ENCODE measurements at places on chromosomes 5 and 9.

GRCh38 chr9:78724896-78725295 lies 428.0 kb downstream of the PSAT1 start:
- DNase-seq = no peak

- no peak for DNase-seq
Observed at GRCh38 chr9:105850852-105851500, 156.6 kb downstream of the TMEM38B start.

DNA sequence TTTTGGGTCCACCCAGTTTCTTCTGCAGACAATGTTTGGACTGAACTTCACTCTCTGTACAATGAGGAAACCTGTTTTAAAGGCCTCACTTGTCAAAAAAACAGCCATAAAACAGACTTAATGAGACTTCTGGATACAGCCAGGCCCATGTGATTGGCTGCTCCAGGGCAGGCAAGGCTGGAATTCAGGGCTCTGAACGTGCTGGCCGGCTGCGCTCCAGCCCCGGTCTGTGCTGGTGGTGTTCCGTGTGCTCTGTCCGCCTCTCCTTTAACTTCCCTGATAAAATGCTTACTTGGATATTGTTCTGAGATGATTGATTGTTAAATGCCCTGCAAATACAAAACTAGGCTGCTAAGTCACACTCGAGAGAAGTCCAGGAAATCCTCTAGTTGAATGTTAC lies 131.2 kb upstream of the KLF4 start:
- DNase-seq = no peak

DNA sequence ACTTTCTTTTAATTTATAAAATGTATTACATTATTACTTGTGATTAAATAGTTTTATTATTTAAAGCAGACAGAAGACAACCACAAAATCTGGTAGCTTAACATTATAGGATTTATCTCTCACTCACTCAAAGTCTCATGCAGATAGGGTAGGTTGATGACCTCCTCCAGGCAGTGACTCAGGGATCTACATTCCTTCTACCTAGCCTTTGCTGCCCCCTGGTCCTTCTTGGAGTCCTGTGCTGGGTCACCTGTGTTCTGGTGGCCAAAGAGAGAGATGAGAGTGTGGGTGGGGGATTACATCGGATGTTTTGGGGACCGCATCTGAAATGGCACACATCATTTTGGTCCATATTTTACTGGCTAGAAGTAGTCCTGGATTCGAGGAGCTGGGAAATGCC lies 95.7 kb upstream of the CTSL start:
- DNase-seq = no peak

DNA sequence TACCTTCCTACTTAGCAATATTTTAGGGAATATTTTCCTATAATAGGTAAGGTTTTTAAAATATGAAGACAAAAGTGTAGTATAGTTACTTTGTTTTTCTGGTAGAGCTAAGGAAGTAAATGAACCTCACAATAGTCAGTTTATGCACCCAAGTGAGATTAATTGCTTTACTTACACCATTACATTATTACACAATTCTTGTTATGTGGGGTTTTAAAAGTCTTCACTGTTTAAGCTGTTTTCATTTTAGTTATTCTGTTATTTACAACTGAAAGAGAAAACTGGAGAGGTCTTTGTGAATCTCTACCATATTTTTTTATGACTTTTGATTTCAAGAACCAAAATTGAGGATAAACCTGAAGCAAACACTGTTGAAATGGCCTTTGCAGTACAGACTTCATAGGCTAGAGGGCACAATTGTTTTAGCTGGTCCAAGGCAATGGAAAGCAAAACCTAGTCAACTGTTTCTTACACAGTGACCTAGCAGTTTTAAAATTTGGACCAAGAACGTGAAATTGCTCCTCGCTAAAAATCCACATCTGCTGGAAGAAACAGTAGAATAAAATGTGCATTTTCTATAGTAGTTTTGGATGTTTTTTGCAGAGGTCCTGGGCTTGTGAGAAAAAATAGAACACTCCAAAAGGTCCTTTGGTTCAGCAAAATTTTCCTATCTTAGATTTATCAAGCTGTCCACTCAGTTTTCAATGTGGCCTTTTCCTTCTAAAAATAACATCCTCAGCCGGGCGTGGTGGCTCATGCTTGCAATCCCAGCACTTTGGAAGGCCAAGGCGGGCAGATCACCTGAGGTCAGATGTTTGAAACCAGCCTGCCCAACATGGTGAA lies 66.4 kb upstream of the FER start:
- no peak for DNase-seq

DNA sequence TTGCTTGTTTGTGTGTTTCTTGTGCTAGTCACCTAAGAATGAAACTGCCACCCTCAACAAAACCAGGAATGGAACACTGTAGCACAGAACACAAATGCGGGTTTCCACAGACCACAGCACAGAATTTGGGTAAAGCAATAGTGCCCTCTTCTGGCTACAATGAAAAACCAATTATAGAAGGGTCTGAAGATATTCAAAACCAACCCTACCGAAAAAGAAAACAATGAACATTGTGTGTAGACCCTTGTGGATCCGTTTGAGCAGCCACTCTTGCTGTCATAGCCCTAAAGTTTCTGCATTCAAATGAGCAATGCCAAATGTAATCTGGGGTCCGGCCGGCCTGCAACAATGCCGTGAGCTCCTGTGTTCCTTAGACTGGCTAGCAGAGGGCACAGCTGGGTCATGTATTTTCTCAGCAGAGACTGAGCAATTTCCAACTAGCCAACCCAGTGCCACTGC lies 8.3 kb upstream of the ENC1 start:
- DNase-seq = no peak

- DNase-seq = no peak
Observed at GRCh38 chr5:69489246-69489645, 3.3 kb upstream of the OCLN start.

DNA sequence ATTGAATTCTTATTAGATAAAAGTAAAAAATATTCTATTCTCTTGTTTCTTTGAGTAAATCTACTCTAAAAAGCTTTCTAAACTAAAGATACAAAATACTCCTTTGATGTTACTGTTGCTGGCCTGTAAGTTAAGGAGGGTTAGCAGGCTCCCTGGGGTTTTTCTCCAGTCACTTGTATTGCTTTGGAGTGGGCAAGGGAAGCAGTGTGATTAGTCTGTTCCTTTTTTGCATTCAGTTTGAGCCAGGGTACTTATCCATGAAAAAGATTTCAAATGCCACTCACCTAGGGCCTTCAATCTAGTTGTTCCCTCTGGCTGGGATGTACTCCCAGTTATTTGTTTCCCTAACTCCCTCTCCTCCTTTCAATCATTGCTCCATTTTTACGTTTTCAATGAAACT lies 256.2 kb upstream of the SMC2 start:
- no peak for DNase-seq

DNA sequence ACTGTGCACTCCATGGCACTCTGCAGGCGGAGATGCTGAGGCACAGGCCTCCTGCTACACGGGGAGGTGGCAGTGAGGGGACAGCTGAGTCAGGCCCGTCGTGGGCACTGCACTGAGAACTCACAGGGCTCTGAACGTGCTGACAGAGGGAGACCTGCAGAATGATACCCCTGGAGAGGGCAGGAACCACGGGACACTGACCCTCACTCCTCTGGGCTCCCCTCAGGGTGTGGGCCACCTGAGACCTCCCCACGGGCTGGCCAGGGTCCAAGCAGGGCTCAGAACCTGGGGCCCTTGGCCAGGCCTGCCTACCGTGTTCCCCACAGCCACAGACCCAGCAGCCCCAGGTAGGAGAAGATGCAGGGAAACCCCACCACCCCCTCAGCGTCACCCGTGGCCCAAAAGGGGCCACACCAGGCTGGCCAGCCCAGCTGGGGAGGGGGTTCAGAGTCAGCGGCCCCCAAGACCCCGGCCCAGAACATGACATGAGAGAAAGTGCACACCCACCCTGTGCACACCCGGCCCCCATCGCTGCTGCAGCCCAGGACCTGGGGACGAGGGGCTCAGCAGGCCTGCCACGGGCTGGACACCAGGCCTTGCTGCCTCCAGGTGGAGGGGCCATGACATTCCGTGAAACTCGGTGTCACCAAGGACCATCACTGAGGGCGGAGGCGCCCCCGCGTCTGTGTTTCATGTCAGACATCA lies 30.9 kb downstream of the GLT6D1 start:
- peak; percentile 53 for DNase-seq

DNA sequence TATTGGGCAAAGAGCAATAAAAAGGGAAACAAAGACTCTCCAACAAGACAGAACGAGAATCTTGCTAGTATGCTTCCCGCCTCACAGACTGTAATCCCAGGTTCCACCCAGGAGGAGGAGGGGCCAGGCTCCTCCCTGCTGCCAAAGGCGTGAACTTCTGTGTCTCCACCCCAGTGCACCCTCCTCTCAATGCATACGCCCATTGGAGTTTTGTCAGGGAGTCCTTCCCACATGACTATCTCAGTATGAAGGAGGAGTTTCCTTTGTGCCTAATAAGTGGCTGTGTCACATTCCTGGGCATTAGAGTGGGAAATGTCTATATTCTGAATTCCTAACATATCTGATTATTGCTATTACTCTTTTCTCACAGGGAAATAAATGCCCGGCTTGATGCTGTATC lies 106.4 kb upstream of the DHFR start:
- no peak for DNase-seq

DNA sequence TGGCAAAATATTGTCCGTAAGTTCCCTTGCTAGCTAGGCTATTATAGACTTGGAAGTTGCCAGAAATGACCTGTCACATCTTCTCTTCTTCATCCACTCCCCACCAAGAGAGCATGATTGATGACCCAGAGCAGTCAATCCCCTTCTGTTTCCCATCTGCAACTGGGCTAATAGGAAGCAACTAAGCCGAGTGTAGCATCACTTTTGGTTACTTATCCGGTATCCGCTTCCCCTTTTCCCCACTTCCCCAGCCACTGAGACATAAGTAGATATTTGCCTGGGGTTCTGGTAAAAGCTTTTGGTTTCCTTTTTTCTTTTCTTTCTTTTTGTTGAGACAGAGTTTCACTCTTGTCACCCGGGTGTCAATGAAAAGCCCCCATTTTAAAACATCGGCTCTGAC lies 29.4 kb upstream of the LIFR start:
- no peak for DNase-seq

DNA sequence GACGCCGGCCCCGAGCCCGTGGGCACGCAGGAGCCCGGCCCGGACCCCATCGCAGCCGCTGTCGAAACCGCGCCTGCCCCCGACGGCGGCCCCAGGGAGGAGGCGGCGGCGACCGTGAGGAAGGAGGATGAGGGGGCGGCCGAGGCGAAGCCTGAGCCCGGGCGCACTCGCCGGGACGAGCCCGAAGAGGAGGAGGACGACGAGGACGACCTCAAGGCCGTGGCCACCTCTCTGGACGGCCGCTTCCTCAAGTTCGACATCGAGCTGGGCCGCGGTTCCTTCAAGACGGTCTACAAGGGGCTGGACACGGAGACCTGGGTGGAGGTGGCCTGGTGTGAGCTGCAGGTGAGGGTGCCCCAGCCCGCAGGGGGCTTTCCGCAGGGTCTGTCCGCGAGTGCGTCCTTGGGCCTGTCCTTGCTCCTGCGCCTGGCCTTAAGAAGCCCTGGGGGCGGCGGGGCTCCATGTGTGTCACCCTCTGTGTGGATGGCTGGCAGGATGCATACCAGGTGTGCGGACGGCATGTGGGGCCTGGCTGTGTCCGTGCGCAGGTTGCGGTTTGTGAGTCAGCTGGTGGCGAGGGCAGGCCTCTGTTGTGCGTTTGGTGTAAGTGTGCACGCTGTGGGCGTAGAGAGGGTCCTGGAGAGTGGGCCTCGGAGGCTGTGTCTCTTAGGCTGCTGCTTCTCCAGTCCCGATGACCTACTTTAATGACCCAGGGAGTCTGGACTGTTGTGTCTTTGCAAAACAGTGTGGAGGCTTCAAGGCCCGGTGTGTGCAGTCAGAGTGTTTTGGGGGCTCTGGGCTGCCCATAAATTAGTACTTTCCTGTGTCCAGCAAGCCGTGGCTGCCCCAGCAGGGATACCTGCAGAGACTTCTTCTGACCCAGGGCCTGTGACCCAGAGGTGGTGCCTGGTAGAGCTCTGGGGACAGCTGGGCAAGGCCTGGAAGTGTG lies 1.6 kb downstream of the WNK2 start:
- DNase-seq = no peak

DNA sequence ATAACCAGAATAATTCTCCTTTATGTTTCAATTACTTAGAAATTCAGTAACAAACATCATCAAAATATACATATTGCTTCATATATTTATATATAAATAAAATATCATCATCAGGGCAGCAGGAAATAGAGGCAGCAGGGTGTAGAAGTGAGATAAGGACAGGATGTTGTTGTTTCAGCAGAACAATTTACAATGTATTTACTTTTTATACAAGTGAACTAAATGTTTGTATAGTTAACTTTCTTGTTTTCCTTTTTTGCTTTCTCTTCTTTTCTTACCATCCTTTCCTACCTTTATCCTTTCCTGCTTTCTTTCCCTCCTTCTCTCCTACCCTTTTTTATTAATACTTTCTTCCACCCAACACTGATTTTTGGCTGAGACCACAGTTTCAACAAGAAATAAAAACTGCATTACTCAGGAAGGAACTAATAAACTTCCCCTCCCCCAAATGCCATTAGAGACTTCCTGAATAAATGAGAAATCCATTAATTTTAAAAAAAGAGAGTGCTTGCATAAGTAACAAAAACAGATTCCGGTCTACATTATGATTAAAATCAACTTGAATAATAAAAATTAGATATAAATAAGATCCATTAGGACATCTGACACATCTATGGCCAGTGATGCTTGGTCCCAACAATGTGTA lies 159.8 kb upstream of the ACOT12 start:
- DNase-seq = no peak

DNA sequence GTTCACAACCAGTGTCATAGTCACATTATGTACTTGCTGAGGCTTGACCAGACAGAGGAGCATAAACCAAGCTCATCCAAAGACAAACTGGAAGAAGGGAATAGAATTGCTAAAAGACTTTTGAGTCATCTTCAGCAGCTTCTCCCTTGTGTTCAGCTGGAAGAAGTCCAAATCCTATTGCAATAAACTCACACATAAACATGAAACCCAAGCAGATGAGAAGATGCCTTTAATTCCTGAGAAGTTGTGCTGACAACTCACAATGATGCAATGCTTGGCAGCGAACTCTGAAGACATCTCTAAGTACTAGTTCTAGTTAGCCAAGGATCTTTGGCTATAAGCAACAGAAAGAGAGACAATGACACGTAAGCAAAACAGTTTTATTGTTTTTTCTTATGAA lies 642.1 kb downstream of the KCTD16 start:
- no peak for DNase-seq

DNA sequence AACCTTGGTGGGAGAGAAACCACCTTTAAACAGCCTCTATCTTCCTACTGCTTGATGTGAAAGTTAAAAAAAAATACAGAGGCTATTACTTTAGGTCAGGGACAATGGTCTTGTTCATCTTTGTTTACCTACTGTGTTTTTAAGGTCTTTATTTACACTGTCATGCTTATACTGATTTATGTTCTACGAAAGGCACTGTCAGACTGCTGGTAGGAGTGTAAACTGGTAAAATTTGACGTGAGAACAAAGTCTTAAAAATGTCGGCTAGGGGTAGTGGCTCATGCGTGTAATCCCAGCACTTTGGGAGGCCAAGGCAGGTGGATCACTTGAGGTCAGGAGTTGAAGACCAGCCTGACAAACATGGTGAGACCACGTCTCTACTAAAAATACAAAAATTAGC lies 42.1 kb upstream of the ELOVL7 start:
- no peak for DNase-seq

GRCh38 chr5:125316915-125317535 lies 570.6 kb upstream of the ZNF608 start:
- no peak for DNase-seq

GRCh38 chr5:88251048-88251711 lies 17.5 kb downstream of the TMEM161B start:
- no peak for DNase-seq

Measured in type B pancreatic cell (in vitro differentiated cells).